ELF-1 (cell line): ENCODE measurements at places on chromosomes 4 and X.

DNA sequence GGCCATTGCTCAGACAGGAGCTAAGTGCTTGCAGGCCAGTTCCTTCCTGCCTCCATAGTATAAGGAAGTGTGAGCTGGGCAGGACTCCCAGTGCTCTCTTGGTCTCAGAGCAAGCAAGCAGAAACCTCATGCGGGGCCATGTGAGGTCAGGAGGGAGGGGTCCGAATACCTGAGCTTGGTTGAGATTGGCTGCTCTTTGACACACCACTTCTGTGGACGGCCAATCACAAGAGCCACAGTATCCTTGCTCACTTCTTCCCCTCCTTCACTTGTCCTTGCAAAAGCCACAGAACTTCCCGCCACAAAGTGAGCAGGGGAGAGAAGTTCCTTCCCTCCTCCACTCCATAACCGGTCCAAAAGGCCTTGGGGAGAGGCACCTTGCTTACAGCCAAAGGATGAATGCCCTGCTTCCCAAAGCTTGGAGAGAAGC, 56.7 kb downstream of the PRPS1 start:
- DNase-seq, result peak; percentile 80

DNA sequence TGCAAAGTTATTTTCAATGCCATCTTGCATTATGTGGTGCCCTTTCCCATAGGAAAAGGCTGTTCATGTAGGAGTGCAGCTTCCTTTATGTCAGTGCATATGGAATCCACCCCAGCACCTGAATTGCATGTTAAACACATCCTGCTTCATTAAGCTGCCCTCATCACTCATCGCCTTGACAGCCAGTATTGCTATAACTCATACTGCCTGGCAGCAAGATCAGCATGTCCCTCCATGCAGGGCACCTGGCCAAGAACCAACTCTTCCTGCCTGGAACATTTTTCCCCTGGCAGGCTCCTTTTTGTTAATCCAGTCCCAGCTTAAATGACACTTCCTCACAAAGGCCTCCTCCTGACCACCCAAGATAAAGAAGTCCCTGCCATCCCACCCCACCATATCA, 23.5 kb upstream of the CA5B start:
- no peak for DNase-seq

DNA sequence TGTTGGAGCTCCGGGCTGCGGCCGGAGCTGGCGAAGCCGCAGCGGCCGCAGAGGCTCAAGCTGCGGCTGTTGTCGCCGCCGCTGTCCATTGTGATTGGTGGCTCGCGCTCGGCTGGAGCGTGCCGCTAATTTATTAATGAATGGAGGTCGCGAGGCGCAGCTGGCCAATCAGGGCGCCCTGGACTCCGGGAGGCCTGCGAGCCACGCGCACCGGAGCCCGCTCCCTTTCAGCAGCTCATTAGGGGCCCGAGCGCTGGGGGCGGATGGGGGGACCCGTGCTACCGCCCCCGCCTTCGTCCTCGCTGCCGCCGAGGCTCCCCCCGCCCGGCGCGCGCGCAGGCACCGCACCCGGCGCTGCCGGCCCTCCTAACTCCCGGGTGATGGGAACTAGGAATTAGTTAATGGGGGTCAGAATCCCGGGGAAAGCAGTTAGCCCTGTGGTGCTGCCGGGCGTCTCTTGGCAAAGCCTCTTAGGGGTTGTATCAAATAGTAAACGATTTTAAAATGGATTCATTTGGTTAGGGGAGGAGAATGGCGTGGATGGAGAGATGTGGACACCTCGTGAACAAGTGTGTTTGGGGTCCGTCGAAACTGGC, 589 bp upstream of the NEUROG2 start:
- peak; percentile 78 for DNase-seq

GRCh38 chr4:24975510-24975909, 55.2 kb downstream of the LGI2 start:
- DNase-seq, result no peak

DNA sequence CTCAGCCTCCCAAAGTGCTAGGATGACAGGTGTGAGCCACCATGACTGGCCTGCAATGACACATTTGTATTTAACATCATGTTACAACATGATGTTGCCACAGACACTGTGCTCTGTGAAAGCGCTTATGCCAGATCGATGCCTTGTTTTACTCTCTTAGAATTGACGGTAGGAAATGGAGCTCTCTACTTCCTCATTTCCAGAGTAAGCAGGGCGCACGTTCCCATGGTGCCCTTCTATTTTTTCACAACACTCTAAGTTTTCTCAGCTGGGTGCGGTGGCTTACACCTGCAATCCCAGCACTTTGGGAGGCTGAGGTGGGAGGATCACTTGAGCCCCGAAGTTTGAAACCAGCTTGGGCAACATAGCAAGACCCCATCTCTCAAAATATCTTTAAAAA, 60.7 kb upstream of the DHRSX start:
- no peak for DNase-seq

- no peak for DNase-seq
Measured at GRCh38 chrX:15989716-15990115, 133.6 kb upstream of the GRPR start.

DNA sequence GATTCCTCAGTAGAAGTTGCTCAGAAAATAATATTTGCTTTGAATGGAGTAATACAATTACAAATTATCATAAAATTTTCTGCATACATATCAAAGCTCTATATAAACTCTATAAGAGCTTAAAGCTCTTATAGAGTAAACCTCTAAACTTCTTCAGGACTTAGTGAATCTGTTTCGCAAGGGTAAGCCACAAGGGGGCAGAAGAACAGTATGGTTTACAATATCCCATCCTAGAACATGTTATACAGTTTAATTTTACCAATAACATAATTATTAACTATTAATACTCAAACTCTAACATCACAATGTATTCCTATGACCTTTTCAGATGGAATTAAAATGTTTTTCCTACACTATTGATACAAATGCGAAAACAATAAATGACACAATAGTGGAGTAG, 33.8 kb upstream of the SPANXN1 start:
- DNase-seq, result no peak

DNA sequence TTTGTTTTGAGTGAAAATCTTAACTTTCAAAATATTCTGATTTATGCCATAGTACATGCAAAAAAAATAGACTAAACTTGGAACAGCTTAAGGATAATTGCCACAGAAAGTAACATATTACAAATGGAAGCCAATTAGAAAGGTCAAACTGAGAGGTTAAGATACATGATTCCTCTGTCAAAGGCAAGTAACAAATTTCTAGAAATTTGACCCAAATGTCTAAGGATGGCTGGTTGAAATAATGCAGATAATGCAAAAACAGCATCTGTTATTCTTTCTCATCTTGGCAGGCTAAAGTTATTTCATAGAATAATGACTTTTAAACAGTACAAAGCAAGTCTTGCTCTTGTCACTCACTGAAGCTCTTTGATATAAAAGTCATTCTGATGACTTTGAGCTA, 10.5 kb downstream of the FGF5 start:
- no peak for DNase-seq

- no peak for DNase-seq
Measured at GRCh38 chr4:41199788-41200187, 14.6 kb downstream of the APBB2 start.

GRCh38 chr4:177308847-177309521, 690 bp upstream of the NEIL3 start:
- no peak for DNase-seq

DNA sequence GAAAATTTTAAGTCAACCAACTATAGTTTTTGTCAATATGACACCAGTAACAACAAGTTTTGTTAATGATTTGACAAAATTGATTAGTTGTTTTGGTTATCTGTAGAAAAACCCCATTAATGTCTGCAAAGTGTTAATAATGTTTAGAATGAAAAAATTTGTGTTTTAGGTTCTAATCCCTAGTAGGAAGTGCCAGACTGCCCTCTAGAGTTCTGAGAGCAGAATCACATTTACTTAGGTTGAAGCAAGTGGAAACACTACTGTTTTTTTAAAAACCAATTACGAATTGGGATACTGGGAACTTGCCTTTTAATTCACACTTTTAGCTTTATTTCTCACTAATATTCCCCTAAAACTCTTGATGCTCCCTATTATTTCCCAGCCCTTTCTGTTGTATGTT, 101.1 kb upstream of the CYLC1 start:
- no peak for DNase-seq

DNA sequence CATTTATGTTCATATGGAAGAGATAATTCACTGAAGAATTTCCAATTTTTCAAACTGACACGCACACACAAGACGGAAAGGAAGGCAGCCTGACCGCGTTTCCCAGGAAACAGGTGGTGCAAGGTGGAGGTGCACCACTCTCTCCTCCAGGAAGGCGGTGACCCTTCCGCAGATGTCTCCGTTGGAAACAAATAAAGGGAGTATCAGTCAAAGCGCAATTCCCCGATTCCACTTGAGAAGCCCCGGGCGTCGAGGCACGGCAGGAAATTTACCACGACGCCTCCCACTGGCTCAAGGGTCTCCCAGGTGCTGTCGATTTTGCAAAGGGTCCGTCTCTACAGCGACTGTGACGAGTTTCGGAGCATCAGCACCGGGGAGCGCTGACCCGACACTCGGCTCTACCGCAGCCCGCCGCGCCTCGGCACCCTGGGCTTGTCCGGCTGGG, 770 bp upstream of the TIGD2 start:
- peak; percentile 49 for DNase-seq

DNA sequence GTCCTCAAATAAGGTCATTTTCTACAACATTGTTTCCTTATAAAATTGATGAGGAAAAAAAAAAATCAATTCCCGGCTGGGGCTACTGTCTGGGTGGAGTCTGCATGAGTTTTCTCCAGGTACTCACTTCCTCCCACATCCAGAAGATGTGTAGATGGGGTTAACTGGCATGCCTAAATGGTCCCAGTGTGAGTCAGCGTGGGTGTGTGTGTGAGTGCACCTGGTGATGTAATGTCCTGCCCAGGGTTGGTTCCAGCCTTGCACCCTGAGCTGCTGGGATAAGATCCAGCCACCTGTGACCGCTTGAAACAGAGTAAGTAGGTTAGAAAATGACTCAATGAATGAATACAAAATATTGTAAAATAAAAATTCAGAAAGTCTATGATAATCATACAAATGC, 11.1 kb downstream of the USP26 start:
- no peak for DNase-seq

DNA sequence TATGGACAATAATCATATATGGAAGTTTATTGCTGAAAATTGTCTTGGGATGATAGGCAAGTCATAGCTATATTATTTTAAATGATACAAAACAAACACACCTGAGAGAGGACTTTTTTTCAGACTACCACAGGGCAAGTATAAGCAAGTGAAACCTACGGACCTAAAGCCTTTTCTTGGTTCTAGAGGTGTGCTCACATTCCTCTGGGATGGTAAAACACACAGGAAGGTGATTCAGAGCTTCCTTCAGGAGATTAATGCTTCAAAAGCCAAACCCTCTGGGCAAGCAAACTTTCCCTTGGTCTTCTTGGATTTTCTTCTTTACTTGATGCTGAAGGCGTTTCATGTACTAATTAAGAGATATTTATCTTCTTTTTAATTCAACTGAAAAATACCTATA, 60.1 kb upstream of the ACSL4 start:
- no peak for DNase-seq

DNA sequence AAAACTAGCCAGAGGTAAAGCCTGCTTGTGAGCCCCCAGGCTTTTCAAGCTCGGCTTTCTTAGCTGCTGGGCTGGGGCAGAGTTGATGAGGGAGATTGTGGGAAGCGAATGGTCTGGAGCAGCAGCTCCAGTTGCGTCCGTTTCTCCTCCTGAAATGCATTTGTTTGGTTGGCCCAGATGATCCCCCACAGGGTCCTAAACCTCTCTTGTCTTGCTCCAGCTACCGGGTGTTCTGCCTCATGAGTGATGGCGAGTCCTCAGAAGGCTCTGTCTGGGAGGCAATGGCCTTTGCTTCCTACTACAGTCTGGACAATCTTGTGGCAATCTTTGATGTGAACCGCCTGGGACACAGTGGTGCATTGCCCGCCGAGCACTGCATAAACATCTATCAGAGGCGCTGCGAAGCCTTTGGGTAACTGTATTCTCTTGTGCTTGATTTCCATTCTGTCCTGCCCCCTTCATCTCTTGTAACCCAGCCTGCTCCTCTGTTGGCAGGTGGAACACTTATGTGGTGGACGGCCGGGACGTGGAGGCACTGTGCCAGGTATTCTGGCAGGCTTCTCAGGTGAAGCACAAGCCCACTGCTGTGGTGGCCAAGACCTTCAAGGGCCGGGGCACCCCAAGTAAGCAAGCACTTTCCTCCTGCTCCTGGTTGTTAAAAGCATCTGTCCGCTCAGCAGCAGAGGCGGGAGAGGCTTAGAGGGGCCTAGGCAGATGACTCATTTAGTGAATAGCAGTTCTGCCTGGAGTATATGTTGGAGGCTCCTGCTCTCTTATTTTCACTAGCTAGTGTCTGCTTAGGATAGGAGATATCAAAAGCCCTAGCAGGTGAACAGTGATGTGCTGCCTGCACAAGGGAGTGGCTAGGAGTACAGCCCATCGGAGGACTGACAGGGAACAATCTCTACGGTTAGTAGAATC, 15.3 kb downstream of the TKTL1 start:
- DNase-seq, result no peak

GRCh38 chrX:136529795-136530194, 2.2 kb upstream of the VGLL1 start:
- DNase-seq, result peak; percentile 22

GRCh38 chrX:118552121-118552900, 56.7 kb downstream of the DOCK11 start:
- DNase-seq, result no peak

DNA sequence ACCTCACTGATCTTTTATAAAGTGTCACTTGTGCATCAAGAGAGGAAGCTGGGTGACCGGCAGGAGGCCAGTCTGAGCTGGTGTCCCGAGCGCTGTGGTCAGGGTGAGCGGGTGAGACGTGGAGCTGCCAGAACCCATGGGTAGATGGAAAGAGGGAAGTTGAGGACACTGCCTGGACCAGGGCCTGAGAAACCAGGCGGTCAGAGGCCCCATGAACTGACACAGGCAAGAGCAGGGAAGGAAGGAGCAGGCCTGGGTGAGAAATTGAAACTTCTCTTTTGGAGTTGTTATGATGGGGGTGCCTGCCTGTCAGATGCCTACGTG, 192.6 kb downstream of the AFAP1 start:
- DNase-seq, result no peak

GRCh38 chr4:19262467-19262866, 989.2 kb upstream of the SLIT2 start:
- no peak for DNase-seq
